ENCODE measurements at places on chromosomes 1 and 21.

DNA sequence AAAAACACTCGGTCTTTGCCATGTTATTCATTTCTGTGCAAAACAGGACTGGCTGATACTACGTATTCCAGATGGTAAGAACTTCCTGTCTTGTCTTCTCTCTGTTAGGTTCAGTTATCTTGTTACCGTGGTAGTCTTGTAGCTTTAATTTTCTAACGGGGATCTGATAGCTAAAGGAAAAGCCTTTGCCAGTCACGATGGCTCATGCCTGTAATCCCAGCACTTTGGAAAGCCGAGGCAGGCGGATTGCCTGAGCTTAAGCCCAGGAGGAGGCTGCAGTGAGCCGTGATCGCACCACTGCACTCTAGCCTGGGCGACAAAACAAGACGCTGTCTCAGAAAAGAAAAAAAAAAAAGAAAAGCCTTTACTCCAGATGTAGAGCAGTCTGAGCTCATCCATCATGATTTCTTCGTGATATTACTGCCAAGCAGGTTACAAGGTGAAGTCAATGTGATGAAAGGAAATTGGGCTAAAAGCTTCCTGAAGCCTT, 11.1 kb upstream of the MSTO1 start:
- no peak for DNase-seq

GRCh38 chr1:89489047-89489729, 35.4 kb upstream of the LRRC8B start:
- no peak for DNase-seq

- peak; percentile 88 for DNase-seq
Observed at GRCh38 chr1:6148497-6149241, 31.5 kb downstream of the CHD5 start.

GRCh38 chr1:8666389-8667167, 150.9 kb downstream of the RERE start:
- no peak for DNase-seq

- no peak for DNase-seq
Observed at GRCh38 chr1:107378426-107378825, 237.6 kb downstream of the NTNG1 start.

GRCh38 chr1:201020721-201021629, 2.5 kb downstream of the KIF21B start:
- DNase-seq: no peak

DNA sequence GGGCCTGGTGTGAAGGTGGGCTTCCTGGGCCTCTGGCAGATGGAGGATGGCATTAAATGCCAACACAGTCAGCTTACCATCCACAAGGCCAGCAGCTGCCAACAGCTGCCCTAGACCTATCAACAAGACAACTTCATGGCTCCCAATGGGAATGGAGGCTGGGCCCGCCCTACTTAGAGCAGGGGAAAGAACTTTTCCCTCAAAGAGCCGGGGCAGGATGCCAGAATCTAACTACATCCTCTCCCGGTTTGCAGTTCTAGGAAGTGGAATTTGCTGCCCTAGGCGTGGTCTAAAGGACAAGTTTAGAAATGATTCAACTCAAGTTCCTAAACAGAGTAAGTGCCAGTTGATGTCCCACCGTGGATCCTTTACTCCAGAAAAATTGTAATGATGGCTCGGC, 13.1 kb downstream of the ICMT start:
- DNase-seq: no peak

- DNase-seq: peak; percentile 37
Observed at GRCh38 chr1:97603776-97604175, 317.1 kb downstream of the DPYD start.

DNA sequence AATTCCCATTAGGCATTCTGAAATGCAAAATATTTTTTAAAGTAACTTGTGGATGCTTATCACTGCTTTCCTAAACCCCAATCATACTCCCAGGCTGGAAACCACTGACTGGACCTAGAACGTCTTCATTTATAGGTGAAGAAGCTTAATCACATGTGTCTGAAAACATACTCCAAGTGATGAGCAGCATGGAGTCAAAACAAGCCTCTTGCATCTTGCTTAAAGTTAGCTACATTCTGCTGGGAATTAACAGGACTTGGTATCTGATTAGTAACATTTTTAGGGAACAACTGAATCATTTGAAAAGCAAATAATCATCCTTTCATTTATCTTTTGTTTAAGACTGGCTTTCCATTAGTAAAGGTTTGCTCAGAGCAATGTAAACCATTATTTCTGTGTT, 105.7 kb downstream of the AK5 start:
- no peak for DNase-seq

DNA sequence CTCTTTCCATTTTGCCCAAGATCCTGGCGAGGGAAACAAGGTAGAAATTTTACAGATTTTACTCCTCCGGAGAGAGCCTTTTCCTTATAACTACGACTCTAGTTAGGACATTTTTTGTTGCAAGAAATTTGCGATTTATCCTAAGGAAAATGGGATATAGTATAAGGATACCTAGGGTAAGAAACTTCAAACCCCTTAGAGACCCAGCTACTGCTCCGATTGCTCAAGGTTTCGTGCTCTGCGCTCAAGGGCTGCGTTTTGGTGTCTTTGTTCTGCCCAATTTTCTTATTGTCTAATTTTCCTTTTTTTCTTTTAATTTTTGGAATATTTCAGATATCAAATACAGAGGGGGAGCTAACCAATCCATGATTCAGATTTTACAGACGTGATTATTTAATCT, 1.5 kb downstream of the TTC3 start:
- no peak for DNase-seq

- no peak for DNase-seq
Observed at GRCh38 chr1:160622501-160623226, 24.2 kb downstream of the SLAMF1 start.

GRCh38 chr1:84913555-84913892, 20.5 kb upstream of the LPAR3 start:
- DNase-seq: no peak

- DNase-seq: no peak
Observed at GRCh38 chr1:94068999-94069918, 51.7 kb downstream of the ABCA4 start.

DNA sequence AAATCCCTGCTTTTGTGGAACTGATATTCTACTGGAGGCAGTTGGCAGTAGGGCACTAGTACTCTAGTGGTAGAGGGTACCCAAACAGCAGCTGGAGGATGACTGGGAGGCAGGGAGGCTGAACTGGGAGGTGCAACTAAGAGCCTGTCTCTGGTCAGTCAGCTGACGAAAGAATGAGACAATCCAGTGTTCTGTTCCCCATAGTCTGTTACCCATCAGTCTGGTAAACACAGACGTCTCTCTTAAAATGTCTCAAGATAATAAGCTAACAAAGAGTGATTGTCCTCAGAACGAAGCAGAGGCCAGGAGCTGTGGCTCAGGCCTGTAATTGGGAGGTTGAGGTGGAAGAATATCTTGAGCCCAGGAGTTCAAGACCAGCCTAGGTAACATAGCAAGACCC, 30.4 kb downstream of the TFAP2E start:
- DNase-seq: no peak

- peak; percentile 69 for DNase-seq
Observed at GRCh38 chr1:170664828-170665612, 1.1 kb downstream of the PRRX1 start.

DNA sequence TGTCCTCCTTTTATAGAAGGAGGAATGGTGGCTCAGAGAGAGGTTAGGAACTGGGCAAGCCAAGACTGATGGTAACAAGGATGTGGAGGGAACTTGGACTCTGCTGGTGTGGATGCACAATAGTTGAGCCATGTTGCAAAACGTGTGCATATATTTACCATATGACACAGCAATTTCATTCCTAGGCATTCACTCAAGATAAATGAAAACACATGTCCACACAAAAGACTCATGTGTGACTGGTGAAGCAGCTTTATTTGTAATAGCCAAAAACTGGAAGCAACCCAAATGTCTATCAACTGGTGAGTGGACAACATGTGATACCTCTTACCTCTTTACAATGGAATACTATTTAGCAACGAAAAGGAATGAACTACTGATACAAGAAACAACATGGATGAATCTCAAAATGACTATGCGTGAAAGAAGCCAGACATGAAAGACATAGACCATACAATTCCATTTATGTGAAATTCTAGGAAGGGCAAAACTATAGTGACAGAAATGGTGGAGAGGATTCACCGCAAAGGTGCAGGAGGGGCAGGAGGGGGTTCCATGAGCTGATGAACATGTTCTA, 36.2 kb downstream of the CAMK2N1 start:
- no peak for DNase-seq

DNA sequence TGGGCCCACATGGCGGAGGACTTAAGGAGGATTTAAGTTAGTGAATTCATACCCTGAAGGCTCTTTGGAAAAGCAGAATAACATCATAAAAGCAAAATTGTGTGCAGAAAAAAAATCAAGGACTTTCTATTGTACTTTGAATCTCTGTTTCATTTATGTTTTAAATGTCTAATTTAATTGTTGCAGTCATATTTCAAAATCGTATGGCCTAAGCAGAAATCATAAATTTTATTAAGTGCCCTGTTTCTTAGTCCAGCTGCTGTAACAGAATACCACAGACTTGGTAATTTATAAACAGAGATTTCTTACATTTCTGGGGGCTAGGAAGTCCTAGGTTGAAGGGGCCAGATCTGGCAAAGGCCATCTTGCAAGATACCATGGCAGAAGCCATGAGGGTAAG, 555.6 kb downstream of the LTN1 start:
- no peak for DNase-seq

- no peak for DNase-seq
Observed at GRCh38 chr1:89298461-89298860, 25.8 kb upstream of the GBP5 start.

- DNase-seq: no peak
Observed at GRCh38 chr1:218473522-218473921, 128.4 kb downstream of the TGFB2 start.

DNA sequence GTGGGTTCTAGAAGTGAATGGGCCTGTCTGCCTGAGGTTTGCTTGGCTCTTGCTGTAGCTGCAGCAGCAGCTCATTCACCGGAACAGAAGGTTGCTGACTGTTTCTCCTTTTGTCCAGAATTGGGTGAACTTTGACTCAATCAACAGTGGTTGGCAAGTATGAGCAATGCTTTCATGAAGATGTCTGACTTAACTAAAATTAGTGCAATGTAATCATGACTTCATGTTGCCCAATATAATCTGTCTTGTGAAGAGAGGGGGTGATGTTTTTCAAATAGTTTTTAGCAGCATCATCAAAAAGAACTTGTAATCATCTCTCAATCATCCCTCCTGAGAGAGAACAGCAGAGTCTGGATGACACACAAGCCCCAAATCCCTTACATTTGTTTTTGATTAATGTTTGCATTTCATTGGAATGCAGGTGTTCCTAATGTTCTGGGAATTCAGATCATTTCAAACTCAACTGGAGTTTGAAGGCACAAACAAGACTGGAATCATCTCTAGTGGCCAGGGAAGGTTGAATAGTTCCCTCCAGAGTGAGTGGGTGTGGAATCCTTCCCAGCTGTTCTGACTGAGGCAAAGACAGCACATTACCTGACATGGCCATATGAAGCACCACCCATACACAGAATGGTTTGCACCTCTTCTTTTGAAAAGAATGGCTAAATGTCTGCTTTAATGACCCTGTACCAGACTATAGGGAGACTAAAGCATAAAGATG, 82.9 kb downstream of the HLX start:
- no peak for DNase-seq

GRCh38 chr1:171180670-171181069, 4.4 kb upstream of the FMO2 start:
- DNase-seq: no peak

GRCh38 chr1:223731133-223731770, 18.9 kb downstream of the CAPN2 start:
- DNase-seq: no peak

- no peak for DNase-seq
Observed at GRCh38 chr1:29352719-29353420, 116.5 kb downstream of the PTPRU start.

GRCh38 chr1:220044678-220045355, 1.5 kb downstream of the EPRS1 start:
- DNase-seq: no peak

DNA sequence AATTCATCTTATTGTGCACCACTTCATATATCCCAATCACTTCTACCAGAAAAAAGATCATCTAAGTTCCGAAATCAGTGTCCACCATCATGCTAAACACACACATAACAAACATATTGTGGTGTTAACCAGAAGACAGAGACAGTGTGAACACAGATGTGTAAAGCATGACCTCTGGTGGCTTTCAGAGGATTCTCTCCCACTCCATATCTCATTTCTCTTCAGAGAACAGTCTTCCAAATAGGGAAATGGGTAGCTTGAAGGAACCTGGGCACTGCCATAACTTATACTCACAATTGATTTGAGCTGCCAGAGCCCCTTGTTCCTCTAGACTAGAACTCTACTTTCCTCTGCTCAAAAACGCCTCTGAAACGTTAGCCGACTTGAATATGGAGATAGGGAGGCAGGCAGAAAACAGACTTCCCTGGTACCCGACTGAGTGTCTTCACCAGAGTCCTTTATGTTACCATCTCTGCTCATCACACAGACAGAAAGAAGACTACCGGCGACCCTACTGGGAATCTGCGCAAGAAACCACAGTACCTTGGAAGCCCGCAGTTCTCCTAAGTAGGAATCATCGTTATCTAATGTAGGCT, 1.8 kb upstream of the ELAPOR1 start:
- peak; percentile 21 for DNase-seq

GRCh38 chr1:116569776-116570357, 959 bp downstream of the CD58 start:
- no peak for DNase-seq

DNA sequence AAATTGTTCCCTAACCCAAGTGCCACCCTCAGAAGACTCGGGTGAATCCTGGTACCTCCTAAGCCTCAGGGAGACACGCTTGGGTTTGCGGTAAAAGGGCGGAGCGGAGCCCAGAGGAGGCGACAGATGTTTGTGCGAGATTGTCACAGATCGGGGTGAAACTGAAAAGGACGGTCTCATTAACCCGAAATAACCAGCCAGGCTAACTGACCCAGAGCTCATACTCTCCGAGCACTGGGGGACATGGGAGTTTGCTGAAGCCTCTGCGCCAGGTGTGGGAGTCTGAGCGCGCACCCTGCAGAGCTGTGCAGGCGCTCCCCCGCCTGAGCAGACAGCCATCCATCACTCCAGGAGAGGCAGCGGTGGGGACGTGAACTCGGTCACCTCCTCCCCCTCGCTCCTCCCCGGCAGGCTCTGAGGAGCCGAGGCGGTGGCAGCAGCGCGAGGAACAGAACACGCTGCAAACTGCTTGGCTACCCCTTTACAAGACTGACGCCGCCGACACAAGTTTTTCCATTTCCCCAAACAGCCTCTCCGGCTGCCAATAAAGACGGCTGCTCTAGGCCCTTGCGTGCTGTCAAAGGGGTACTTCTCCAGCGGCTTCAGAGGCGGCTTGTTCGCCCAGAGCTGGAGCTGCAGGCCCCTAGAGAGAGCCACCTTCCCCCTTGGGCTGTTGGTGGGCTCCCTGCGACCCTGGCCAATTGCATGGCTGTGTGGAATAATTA, 43.5 kb downstream of the RRAGC start:
- peak; percentile 58 for DNase-seq
